ENCODE measurements at places on chromosomes 12 and 14.

- H3K27ac ChIP-seq: no peak overlapping the region
- H3K4me1 ChIP-seq: no peaks in the 10 kb centered on the region
- no peaks in the 10 kb centered on the region for H3K27me3 ChIP-seq
- DNase-seq: no peak
- H3K4me3 ChIP-seq: no peak overlapping the region
These were observed 720.8 kb downstream of the SLC6A15 start for GRCh38 chr12:84191779-84192178.

DNA sequence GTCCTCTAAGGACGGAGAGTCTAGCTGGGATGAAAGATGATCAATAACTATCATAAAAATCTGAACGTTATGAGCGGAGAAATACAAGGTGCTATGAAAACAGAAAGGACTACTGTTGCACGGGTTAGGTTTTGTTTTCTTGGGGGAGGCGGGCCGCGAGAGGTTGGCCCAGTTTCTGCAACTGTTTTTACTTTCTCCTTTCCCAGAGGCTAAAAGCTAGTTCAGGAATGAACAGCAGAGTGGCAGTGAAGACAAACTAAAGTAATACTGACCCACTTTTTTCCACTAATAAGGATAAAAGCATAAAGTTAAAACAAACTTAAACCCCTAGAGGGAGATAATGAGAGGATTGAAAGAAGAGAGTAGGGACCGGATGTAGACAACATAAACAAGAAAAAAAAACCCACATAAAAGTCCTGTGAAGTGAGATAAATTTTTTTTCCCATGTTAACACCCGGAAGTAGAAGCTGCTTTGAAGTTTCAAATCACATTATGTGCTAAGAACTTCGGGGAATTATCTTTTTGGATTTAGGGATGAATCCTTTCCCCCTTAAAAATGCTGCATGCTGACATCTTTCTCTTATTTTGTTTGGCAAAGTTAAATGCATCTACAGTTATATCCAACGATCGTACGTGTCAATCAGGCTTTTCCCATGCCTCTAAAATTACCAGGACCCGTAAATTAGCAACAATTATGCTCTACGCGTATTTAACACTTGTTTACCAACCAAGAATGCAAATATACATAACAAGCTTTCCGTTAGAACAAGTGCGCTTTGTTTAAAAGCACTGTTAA, 1.0 kb upstream of the CDK17 start:
- H3K36me3 ChIP-seq: no peaks in the 10 kb centered on the region
- H3K27me3 ChIP-seq: no peaks in the 10 kb centered on the region
- peak overlapping the region; percentile 99 for H3K27ac ChIP-seq
- H3K4me1 ChIP-seq: peaks cover 30% of the 10 kb centered on the region

DNA sequence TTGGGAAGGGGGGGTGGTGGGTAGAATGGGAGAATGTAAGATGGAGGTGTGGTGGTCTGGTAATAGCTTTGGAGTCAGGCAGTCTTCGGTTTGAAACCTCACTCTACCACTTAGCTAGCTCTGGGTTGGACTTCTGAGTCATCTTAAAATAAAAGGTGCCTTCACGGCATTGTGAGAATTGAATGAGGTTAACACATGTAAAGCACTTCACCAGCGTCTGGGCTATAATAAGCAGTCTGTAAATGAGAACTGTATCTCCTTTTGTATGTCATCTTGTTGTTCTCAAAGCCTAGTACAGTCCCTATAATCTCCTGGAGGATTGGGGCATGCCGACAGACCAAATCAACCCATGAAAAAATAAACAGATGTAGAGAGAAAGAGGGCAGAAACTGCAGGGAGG, 11.2 kb downstream of the C2CD5 start:
- peaks cover 41% of the 10 kb centered on the region for H3K4me1 ChIP-seq
- H3K27ac ChIP-seq: no peak overlapping the region
- peaks cover 20% of the 10 kb centered on the region for H3K36me3 ChIP-seq
- no peak for DNase-seq
- H3K27me3 ChIP-seq: no peaks in the 10 kb centered on the region

DNA sequence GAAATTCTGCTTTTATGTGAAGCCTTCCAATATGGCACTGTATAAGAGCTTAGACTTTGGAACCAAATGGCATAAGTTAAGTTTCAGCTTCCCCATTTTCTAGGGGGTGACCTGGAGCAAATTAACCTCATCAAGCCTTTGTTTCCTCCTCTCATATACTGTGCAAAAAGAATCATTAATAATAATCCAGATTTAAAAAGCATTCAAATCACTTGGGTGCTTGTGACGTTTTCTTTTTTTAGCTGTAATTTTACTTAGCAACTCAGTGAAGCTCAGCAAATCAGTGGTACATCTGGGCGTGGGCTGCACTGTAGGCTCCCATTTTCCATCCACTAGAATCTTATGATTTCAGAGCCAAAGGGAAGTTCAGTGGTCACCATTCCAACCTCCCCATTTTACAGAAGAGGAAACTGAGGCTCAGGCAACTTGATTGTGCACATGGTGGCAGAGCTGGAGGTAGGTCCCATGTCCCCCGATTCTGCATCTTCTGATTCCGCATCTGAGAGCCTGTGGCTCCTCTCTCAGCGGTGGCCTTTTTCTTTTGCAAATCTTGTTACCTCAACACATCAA, 131.2 kb downstream of the SNAPC1 start:
- DNase-seq: no peak
- H3K27ac ChIP-seq: no peak overlapping the region
- H3K4me3 ChIP-seq: no peak overlapping the region
- peaks cover 11% of the 10 kb centered on the region for H3K4me1 ChIP-seq
- no peaks in the 10 kb centered on the region for H3K36me3 ChIP-seq
- peaks cover 14% of the 10 kb centered on the region for H3K27me3 ChIP-seq

DNA sequence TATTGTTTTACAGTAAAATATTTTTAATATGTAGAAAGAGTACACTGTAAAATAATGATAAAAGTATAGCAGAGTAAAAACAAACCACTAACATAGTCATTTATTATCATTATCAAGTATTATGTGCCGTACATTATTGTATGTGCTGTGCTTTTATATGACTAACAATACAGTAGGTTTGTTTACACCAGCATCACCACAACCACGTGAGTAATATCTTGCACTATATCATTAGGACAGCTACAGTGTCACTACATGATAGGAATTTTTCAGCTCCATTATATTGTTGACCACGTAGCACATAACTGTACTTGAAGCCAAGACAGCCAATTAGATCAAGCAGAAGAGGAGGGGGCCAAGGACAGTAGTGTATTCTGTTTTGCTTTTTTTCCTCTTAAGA, 415.4 kb downstream of the RAD51B start:
- DNase-seq: no peak
- no peaks in the 10 kb centered on the region for H3K4me1 ChIP-seq
- no peak overlapping the region for H3K4me3 ChIP-seq
- H3K36me3 ChIP-seq: no peaks in the 10 kb centered on the region
- no peaks in the 10 kb centered on the region for H3K27me3 ChIP-seq

DNA sequence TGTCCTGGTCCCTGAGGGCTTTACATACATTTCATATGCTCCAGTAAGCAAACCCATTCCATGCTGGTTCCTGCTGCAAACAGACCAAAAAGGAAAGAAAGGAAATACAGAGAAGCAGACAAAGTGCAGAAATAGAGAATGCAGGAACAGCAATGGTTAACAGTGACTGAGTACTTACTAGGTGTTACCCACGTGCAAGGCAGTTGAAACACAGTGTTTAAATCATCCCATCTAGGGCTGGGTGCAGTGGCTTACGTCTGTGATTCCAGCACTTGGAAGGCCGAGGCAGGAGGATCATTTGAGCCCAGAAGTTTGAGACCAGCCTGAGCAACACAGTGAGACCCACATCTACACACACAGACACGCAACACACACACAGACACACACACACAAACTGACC, 21.2 kb upstream of the NINJ2 start:
- no peaks in the 10 kb centered on the region for H3K27me3 ChIP-seq
- peak overlapping the region; percentile 98 for H3K27ac ChIP-seq
- H3K4me1 ChIP-seq: peaks cover 21% of the 10 kb centered on the region
- peak overlapping the region; percentile 10 for H3K4me3 ChIP-seq

GRCh38 chr14:33542338-33543287, 408.3 kb downstream of the EGLN3 start:
- DNase-seq: no peak
- peaks cover 7% of the 10 kb centered on the region for H3K27me3 ChIP-seq
- no peaks in the 10 kb centered on the region for H3K36me3 ChIP-seq
- H3K4me3 ChIP-seq: no peak overlapping the region
- H3K27ac ChIP-seq: no peak overlapping the region
- no peaks in the 10 kb centered on the region for H3K4me1 ChIP-seq

- no peak overlapping the region for H3K27ac ChIP-seq
- H3K27me3 ChIP-seq: no peaks in the 10 kb centered on the region
These were observed 948.1 kb downstream of the TMTC2 start for GRCh38 chr12:83634726-83635267.

DNA sequence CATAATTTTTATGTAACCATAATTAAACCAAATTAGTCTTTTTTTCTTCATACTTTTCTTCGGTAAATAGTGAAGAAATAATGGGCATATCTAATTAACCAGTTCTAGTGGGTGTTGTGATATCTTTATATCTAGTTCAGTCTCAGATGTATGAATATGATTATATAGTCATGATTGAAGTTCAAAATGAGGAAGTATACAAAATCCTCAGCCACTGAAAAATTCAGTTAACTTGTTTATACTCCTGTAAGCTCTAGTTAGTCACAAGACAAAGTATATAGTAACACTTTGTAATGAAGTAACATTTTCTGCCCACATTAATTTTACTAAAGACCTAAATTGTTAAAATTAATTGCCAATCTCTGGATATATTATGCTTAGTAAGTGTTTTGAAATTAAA, 46.5 kb downstream of the CAND1 start:
- H3K4me3 ChIP-seq: no peak overlapping the region
- no peak overlapping the region for H3K27ac ChIP-seq
- peaks cover 7% of the 10 kb centered on the region for H3K4me1 ChIP-seq
- no peak for DNase-seq
- peaks cover 60% of the 10 kb centered on the region for H3K36me3 ChIP-seq

- H3K27me3 ChIP-seq: peaks cover 2% of the 10 kb centered on the region
- H3K4me3 ChIP-seq: no peak overlapping the region
- no peak for DNase-seq
- H3K4me1 ChIP-seq: peaks cover 55% of the 10 kb centered on the region
These were observed 4.1 kb downstream of the PELI2 start for GRCh38 chr14:56122301-56122700.

DNA sequence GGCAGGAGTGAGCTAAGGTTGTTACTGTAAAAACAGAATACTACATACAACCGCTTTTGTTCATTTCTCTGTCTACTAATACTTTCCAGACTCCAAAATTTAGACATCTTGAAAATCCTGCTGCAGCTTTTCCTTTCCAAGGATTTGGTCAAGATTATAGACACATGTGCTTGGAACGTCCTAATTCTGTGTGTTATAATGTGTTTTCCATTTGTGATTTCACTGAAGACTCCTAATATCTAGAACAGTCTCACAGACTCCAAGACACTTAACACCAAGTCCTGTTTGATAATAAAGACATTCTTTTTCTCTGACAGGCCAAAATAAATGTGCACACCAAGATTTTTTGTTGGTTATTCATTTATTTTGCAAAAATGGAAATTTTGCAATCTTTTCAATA, 41.8 kb upstream of the TMTC2 start:
- H3K27me3 ChIP-seq: no peaks in the 10 kb centered on the region
- no peaks in the 10 kb centered on the region for H3K36me3 ChIP-seq
- no peak for DNase-seq
- H3K4me3 ChIP-seq: no peak overlapping the region

DNA sequence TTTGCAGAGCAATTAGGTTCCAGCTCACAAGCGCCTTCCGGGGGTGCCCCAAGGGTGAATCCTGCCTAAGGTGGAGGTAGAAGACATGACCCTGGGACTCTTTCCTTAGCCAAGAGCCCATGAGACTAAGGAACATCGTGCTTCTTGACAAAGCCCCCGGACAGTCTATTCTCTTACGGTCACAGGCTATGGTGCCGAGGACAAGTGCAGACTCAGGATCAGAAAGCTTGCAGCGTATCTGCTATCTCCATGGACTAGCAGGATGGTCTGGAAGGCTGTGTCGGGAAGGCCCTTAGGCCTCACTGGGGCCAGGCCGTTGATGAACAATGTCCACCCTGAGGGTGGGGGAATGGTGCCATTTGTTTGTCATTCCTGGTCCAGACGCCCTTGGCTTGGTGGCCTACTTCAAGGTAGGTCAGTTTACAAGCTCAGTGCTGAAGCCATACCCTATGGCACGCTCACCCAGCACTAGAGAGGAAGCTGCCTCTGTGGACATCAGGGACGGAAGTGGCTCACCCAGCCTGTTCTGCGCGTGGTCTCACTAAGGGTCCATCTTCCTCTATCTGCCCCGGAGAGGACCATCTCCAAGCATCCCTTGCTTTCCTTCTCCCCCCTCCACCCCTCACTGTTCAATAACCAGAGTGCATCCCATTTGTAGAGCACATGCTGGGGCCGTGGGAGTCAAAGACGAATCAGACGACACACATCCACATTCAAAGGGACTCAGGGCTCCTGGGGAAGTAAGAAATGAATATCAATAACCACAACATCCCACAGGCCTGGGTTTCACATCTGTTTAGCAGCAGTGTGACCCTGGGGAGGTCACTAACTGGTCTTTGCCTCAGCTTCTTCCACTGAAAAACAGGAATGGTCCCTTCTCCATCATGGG, 45.0 kb upstream of the IQSEC3 start:
- H3K4me1 ChIP-seq: peaks cover 18% of the 10 kb centered on the region
- no peak overlapping the region for H3K27ac ChIP-seq
- no peak for DNase-seq

- H3K27ac ChIP-seq: no peak overlapping the region
- no peak overlapping the region for H3K4me3 ChIP-seq
- no peak for DNase-seq
These were observed 302.8 kb downstream of the FSCB start for GRCh38 chr14:44204061-44204835.

GRCh38 chr12:95908573-95908972, 33.8 kb downstream of the CCDC38 start:
- H3K4me1 ChIP-seq: no peaks in the 10 kb centered on the region
- no peak for DNase-seq
- H3K27ac ChIP-seq: no peak overlapping the region

DNA sequence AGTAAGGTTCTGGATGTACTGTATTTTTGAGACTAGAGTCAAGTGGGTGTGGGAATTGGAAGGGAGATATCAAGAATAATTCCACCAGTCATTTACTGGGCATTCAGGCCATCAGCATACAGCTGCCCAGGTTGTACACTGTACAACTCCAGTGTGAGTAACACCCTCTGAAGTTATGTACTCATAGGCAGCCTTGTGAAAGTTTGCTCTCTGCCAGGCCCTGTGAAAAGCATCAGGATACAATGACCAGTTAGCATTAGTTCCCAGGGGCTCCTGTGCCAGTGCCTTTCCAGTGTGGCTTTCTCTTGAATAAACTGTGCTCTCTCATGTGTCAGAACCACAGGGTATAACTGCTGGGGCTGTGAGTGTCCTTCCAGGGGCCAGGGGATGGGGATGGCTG, 89.7 kb downstream of the LGMN start:
- H3K27ac ChIP-seq: peak overlapping the region; percentile 92
- DNase-seq: no peak
- H3K4me3 ChIP-seq: peak overlapping the region; percentile 62
- peaks cover 94% of the 10 kb centered on the region for H3K4me1 ChIP-seq
- H3K36me3 ChIP-seq: peaks cover 9% of the 10 kb centered on the region

All from naive thymus-derived CD8-positive, alpha-beta T cell (primary cell).